ENCODE measurements at places on chromosomes 7 and 10.
A peak's percentile ranks its signal among the peaks of the same experiment; 100 is the strongest.

DNA sequence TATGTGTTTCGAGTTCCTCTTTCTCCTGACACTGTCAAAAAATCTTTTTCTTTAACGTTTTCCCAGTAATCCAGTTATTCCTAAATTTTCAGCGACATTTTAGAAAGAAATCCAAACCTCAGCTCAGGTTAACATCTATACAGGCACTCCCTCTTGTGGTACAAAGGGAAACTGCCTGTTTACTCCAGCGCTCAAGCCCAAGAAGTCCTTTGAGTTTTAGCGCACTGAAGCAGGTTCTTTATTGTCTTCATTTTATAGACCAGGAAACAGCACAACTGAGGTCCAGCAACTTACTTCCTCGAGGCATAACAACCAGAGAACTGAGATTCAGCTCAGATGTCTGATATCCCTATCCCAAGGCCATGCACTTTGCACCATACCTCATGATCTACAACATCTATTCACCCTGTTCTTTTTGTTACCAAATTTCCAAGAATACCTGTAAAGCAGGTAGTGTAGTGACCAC is 287.2 kb upstream of the MKLN1 start:
- DNase-seq: no peak

GRCh38 chr7:85695041-85695440 is 508.2 kb upstream of the SEMA3D start:
- no peak for DNase-seq

- DNase-seq: no peak
Measured at GRCh38 chr7:12210179-12211053, 678 bp upstream of the TMEM106B start.

DNA sequence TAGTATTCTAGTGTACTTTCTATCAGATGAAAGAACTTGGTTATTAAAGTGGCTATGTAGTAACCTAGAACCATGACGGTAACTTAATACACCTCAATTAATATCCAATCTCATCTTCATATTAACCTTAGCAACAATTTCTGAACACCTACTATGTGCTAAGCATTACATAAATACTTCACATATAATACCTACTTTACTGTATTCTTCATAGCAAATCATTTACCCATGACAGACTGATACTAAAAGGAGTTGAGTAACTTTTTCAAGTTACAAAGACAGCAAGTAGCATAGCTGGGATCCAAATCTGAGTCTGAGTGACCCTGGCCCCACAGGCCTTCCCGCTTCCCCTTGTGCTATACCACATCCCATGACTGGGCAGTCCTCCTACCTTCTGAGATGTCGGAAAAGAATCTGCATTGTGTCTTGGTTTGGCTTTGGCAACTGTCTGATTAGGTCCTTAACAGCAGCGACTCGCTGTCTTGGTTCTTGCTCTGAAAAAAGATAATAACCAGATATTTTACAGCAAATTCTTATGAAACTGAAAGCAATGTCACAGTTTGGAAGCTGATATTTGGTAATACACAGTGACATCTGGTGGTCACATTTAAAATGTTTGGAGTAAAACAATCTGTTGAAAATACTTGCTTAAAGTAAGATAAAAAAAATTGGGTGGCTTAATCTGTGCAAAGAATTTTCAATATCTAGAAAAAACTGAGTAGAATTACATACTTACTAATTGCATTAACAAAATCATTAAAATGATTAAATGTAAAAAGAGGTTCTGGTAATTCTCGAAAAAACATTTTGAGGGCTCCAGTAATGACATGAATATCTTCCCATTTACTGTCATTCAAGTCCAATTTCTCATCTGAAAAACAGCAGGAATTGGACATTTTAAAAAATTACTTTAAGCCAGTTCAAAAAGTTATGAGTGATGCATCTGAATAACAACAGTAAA is 120.1 kb downstream of the ARHGAP12 start:
- DNase-seq: peak; percentile 12

DNA sequence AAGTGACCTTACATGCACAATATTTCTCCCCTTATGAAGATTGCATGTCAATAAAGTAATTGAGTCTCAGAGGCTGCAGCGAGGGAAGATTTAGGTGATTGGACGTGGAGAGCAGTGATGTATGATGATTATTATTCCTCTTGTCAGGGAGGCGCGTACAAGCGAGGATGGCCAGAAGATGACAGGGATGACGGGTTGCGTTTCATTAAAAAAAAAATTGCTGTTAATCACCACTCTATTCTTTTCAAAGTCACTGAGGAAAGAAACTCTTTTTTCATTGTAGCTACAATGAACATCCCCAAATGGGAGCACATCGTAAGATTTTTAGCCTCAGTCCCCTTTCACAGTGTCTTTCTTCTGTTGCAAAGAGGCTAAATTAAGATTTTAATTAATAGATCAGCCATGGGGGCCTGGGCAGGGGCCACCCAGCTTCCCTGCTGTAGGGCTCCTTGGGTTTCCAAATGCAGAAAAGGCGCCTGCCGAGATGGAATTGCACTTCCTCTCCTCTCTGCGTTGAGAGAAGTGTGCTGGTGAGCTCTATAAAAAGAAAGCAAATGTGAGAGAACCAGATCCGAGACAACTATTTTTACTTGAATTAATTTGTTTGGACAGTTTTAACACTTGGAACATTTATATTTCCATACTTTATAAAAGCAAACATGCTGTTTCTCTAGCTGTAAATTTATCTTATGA is 998.1 kb downstream of the LRMDA start:
- no peak for DNase-seq

DNA sequence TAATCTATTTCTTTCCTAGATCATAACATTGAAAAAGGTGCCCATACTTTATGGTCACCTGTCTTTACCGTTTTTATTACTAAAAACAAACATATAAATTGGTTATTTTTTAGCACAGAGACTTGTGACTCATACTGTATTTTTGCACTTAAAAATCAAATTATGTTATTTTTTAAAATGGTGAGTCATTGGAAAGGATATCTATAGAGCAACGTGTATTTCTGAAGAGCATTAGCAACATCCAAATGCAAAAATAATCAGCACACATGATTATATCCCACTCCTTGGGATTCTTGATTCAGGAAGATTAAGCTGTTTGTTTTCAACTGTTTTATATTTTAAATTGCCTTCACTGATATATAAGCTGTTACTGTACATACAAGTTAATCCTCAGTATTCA is 40.7 kb upstream of the FMC1 start:
- DNase-seq: no peak

GRCh38 chr10:60282771-60283353 is 106.8 kb downstream of the ANK3 start:
- DNase-seq: no peak

DNA sequence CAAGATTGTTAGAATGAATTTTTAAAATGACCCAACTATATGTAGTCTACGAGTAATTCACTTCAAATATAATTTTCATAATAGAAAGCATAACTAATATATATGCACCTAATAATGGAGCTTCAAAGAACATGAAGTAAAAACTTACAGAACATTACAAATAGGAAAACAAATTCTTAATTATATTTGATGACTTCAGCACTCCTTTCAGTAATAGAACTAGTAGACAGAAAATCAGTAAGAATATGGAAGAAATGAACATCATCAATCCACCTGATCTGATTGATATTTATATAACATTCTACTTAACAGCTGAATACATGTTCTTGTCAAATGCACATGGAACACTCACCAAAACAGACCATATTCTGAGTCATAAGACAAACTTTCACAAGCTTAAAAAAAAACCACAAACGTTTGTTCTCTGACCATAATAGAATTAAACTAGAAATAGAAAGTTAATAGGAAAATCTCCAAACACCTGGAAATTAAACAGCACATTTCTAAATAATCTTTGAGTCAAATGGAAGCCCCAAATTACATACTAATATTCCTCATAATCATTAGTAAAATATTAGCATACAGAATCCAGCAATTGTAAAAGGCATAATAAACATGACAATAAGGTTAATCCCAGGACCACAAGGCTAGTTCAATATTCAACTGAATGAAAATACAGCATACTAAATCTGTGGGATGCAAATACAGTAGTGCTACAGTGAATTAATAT is 48.0 kb downstream of the BRAF start:
- no peak for DNase-seq

- DNase-seq: no peak
Measured at GRCh38 chr10:27713941-27714340, 31.7 kb downstream of the MKX start.

GRCh38 chr7:84248843-84249242 is 54.3 kb upstream of the SEMA3A start:
- DNase-seq: no peak

GRCh38 chr7:149125189-149125862 is 798 bp downstream of the ZNF425 start:
- no peak for DNase-seq

- no peak for DNase-seq
Measured at GRCh38 chr10:35388197-35388596, 51.9 kb downstream of the CCNY start.

GRCh38 chr10:113168584-113168983 is 218.5 kb downstream of the TCF7L2 start:
- no peak for DNase-seq

DNA sequence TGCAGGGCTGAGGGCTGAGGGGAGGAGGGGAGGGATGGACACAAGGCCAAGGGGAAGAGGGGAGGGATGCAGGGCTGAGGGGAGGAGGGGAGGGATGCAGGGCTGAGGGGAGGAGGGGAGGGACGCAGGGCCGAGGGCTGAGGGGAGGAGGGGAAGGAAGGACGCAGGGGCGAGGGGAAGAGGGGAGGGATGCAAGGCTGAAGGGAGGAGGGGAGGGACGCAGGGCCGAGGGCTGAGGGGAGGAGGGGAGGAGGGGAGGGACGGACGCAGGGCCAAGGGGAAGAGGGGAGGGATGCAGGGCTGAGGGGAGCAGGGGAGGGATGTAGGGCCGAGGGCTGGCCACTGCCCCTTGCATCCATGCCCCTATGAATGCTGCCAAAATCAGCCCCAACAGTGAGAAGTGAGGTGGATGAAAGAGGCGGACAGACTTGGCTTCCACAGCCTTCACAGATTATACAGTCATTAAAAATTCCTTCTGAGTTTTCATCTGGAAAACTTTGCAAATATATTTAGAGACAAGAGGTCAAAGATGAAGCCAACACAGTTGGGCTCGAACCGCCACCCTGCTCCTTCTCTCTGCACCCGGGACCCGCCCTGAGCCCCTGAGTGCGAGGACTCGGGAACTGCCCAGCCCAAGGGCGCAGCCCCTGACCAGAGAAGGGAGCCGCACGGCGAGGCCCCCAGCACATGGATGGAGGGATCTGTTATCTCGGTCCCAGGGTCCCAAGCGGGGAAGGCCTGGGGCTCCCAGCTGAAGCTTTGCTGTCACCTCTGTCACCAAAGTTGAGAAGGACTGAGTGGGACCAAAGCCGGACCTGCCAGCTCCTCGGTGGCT is 65.8 kb downstream of the DIP2C start:
- no peak for DNase-seq

- DNase-seq: no peak
Measured at GRCh38 chr10:42960491-42960990, 116.3 kb upstream of the RET start.

GRCh38 chr7:141452911-141453310 is 98.3 kb upstream of the AGK start:
- no peak for DNase-seq

- DNase-seq: no peak
Measured at GRCh38 chr10:125125951-125126735, 34.2 kb downstream of the CTBP2 start.

DNA sequence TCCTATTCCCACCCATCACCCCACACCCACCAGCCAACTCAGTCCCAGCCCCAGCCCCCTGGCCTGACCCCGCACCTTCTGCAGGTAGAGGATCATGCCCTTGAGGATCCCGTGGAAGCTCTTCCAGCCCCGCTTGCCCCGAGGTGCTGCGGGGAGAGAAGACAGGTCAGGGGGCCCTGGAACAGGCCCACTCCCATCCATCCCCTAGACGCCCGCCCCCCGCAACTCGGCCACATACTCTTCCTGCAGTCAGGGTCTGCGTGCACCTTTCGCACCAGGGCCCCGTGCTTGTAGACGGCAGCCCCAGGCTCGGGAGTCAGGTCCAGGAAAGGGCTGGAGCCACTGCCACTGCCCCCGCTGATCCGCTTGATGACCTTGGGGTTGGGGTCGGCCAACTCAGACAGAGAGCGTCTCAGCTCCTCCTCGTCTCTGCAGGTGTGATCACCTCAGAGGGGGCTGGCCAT is 9.6 kb downstream of the NFKB2 start:
- no peak for DNase-seq

DNA sequence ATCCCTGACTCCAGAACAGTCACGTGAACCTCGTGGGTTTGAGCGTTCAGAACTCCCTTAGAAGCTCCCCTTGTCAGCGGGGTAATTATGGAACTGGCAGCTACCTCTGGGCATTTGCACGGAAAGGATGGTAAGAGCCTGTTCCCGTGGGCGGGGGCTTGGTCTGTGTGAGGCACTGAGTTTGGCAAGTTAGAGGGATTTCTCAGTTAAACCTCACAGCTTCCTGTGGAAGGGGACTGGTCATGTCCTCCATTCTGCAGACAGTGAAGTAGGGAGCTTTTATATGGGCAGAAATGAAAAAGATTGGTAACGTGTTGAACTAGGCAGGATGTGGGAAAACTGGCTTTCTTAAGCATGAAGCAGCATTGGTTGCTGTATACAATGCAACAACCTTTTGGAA is 16.0 kb downstream of the PALD1 start:
- DNase-seq: no peak

GRCh38 chr10:20369863-20370736 is 527.0 kb downstream of the NEBL start:
- DNase-seq: no peak

GRCh38 chr7:40200791-40201190 is 66.0 kb downstream of the SUGCT start:
- no peak for DNase-seq

- DNase-seq: peak; percentile 74
Measured at GRCh38 chr10:73874267-73875138, at the start of gene CAMK2G. Gene CAMK2G, minus strand, starts transcription at chr10:73874555. Its CDS starts 94 bp downstream, at chr10:73874461.

DNA sequence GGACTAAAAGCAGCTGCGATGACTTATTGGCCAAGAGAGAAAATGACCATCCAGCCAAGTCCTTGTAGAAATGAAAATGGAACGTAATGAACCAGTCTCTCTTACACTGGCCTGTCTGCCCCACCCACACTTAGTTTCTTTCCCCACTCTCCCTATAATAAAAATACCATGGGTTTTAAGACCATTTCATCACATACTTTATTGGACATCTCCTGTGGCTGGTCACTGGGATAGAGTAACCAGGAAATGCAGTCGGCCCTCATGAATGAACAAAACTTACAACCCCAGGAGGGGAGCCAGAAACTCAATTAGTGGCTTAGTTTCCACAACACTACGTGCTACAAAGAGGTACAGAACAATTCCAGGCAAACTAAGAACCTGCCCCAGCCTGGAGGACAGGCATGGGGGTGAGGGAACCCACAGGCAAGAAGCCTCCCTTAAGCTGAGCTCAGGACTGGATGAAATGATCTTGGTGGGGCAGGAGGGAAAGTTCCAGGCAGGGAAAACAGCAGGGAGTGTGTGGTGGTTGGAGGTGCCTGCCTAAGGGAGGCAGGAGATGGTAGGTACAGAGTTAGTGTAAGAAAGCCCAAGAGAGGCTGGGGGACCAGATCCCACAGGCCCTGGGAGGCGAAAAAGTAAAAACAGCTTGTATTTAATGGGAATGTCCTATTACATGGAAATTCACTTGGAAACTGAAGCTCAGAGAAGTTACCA is 29.6 kb downstream of the MKI67 start:
- DNase-seq: no peak
